Uterus (tissue), 4 donors: ENCODE measurements at places on chromosomes 1 and 21. TPM values are rescaled to one million over a fixed set of nuclear protein-coding genes. Genes with fewer than 3 reads are reported as not detected.

GRCh38 chr21:41614511-41614910 lies 106.6 kb upstream of the TMPRSS2 start:
- H3K4me3 ChIP-seq = no peak overlapping the region
- no peaks in the 10 kb centered on the region for H3K27me3 ChIP-seq
- H3K4me1 ChIP-seq = no peaks in the 10 kb centered on the region
- no peak overlapping the region for H3K27ac ChIP-seq
- DNase-seq = no peak

DNA sequence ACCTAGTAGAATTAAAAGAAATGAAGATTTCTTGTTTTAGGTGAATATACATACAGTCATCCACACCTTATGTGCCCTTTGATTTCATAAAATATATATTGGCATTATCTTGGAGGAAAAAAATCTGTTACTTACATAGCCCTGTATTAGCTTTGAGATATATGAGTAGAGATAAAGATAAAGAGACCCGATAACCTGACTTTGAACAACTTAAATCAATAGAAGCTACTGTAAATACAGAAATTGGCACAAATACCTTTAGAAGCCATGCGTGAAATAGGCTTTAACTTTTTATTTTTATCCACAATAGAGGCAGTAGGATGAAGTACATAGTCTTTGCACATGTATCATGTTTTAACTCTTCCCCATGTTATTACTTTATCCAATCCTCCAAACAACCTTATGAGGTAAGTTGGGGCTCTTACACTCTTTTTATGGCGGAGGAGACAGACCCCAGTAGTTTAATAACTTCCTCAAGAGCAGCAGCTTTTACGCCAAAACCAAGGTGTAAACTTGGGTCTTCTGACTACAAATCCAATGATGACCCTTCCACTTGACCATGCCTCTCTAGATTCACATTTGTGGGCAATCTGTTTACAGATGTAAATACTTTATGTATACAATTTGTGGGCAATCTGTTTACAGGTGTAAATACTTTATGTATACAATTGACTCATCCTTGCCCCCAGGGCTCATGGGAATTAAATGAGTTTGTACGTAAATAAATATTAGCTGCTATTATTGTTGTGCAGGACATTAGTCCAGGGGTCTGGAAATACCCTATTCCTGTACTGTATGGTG lies 2.1 kb downstream of the CD55 start:
- H3K4me1 ChIP-seq = no peaks in the 10 kb centered on the region
- no peak overlapping the region for H3K4me3 ChIP-seq
- H3K27me3 ChIP-seq = no peaks in the 10 kb centered on the region
- no peaks in the 10 kb centered on the region for H3K36me3 ChIP-seq
- no peak overlapping the region for H3K27ac ChIP-seq

GRCh38 chr1:36771240-36771639 lies 263.1 kb downstream of the GRIK3 start:
- H3K27ac ChIP-seq = no peak overlapping the region
- no peaks in the 10 kb centered on the region for H3K36me3 ChIP-seq
- H3K4me3 ChIP-seq = no peak overlapping the region
- H3K27me3 ChIP-seq = no peaks in the 10 kb centered on the region

Gene OR2T35
- not detected for total RNA-seq

DNA sequence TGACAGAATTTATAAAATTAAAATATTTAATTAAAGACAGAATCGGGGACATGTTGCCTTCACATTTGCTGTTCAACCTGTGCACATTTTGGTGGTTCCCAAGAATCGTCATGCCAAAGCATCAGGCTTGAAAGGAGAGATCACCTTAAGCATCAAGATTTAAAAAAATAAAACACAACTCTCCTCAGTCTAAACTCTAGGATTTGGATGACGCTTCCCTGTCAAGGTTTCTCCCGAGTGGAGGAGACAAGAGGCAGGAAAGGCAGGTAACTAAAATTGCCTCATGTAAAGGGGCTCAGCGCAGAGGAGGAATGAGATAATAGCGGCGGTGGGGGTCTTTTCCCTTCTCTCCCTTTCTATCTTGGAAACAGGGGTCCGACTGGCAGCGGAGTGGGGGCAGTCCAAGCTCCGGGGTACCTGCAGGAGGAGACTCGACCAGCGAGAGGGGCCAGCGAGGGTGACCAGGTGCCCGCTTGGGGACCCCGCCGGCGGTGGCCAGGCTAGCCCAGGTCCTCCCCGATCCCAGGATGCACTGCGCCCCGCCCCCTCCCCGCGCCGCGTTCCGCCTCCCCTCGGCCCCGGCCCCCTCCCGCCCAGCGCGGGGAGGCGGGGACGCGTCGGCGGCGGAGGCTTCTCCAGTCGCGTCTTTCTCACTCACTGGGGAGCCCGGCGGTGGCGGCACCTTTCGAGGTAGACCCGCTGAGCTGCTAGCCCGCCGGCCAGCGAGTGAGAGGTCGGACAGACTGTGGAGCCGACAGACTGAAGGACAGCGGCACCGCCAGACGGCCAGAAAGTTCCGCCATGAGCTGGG lies at the start of gene FNBP1L:
Gene FNBP1L, plus strand, starts transcription at position 638 of the 811 bp plus-strand sequence. Its CDS starts 164 bp downstream, at position 802.
- no peaks in the 10 kb centered on the region for H3K36me3 ChIP-seq
- peak within 1 kb of the TSS; percentile 97 for H3K4me3 ChIP-seq
- H3K27me3 ChIP-seq = no peaks in the 10 kb centered on the region

Gene VAMP3
- 67.1 TPM for total RNA-seq

DNA sequence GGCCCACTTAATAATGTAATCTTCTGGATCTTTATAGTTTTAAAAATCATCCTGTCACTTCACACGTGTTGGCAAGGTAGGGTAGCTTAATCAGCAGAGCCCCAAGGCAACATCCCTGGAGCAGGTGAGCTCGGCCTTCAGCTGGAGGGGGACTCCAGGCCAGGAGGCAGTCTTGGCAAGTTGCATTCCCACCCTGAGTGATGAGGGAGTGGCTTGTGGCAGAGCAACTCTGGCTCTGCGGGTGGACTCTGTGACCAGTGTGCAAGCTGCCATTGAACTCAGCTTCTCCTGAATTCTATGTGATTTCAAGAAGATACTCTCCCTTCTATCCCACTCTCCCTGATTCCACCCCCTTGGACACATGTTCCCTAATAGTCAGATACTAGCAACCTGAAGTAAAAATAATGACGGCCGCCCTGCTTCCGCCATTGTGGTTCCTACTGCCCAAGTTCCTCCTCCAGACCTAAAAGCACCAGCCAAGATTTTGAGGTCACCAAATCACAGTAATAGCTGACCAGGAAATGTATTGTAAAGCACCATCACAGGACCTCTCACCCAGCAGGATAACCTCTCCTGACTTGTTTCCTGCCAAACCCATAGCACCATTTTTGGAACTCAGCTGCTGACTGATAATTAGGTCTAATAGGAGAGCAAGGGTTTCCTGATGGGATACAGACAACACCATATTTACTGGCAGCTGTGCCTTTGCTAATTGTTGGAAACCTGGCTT lies 11.5 kb upstream of the LYST start:
- H3K27me3 ChIP-seq = no peaks in the 10 kb centered on the region
- no peaks in the 10 kb centered on the region for H3K36me3 ChIP-seq
- H3K4me3 ChIP-seq = no peak overlapping the region
- no peak for DNase-seq

Gene FALEC
- total RNA-seq = 1.0 TPM

Gene KIF2C
- 0.64 TPM for total RNA-seq

- H3K4me1 ChIP-seq = no peaks in the 10 kb centered on the region
- H3K27me3 ChIP-seq = no peaks in the 10 kb centered on the region
- H3K4me3 ChIP-seq = no peak overlapping the region
- DNase-seq = no peak
- no peaks in the 10 kb centered on the region for H3K36me3 ChIP-seq
- H3K27ac ChIP-seq = no peak overlapping the region
Observed at GRCh38 chr1:116573431-116574095, 2.7 kb upstream of the CD58 start.

DNA sequence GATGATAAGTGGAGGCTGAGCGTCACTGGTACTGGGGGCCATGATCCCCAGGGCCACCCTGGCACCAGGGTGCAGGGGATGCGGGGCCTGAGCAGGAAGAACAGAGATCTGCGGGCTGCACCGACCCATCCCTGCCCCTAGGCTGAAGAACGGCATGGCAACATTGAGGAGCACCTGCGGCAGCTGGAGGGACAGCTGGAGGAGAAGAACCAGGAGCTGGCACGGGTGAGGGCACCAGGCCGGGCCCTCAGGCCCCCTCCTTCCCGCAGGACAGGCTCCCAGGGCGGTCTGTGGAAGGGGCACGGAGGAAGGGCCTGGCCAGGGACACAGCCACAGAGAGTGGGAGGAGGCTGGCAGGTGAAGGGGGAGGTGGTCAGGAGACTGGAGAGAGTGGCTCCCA lies 21.8 kb downstream of the PPFIA4 start:
- H3K36me3 ChIP-seq = no peaks in the 10 kb centered on the region
- H3K27ac ChIP-seq = no peak overlapping the region
- DNase-seq = no peak
- H3K27me3 ChIP-seq = no peaks in the 10 kb centered on the region
- H3K4me1 ChIP-seq = no peaks in the 10 kb centered on the region

DNA sequence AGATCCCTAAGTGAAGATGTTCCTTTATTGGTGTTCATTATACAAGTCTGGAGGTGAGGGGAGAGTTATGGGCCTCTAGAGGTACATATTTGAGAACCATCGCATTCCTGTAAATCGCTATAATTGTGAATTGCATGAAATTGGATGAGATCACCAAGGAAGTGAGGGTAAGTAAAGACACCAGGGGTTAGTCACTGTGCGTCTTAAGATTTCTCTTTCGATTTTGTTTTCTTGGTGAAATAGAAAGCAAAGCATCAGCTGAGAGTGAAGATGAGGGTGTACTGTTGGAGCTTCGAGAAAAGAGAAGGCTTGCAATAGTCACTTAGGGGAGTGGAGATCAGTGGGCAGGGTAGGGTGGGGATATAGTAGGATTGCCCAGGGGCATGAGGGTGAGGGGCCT lies 82.1 kb downstream of the RAVER2 start:
- no peak overlapping the region for H3K4me3 ChIP-seq
- H3K27ac ChIP-seq = no peak overlapping the region
- DNase-seq = no peak
- no peaks in the 10 kb centered on the region for H3K4me1 ChIP-seq

GRCh38 chr1:213291526-213291925 lies 240.5 kb downstream of the RPS6KC1 start:
- no peaks in the 10 kb centered on the region for H3K4me1 ChIP-seq
- H3K27ac ChIP-seq = no peak overlapping the region
- no peak overlapping the region for H3K4me3 ChIP-seq
- DNase-seq = no peak
- no peaks in the 10 kb centered on the region for H3K36me3 ChIP-seq

DNA sequence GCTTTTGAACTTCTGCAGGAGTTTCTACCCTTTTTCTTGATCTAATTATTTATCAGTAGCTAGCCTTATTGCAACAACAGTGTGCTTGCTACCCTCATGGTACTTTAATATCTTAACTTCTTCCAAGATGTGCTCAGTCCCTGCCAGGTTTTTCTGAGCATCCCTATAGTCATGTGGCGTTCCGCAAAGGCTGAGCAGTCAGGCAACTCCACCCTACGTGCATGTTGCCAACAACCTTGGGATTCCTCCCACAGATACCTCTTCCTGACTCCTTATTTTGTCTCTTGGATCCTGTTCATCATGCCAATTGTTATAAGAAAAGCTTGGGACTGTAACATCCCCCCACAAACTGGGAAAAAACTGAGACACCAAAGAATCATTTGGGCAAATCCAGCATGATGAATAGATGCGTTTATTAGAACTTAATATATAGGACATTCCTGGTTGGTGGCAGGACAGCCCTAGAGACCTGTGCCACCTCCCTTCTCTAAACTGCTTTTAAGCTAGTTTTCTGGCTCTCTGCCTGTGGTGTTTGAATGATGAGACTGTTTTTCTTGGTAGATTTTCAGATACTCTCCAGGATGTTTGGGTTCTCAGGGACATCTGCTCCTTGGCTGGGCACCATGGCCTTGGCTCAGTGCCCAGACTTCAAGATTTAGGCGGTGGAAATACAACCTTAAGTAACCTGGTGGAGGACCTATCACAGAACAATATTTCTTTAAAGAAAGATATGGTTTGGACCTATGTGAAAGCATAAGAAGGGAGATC lies 27.1 kb upstream of the KCTD3 start:
- DNase-seq = no peak
- H3K27me3 ChIP-seq = no peaks in the 10 kb centered on the region
- H3K4me3 ChIP-seq = no peak overlapping the region
- no peaks in the 10 kb centered on the region for H3K36me3 ChIP-seq
- H3K27ac ChIP-seq = no peak overlapping the region
- no peaks in the 10 kb centered on the region for H3K4me1 ChIP-seq

GRCh38 chr1:172252321-172252720 lies 168.2 kb upstream of the C1orf105 start:
- no peaks in the 10 kb centered on the region for H3K36me3 ChIP-seq
- H3K27ac ChIP-seq = no peak overlapping the region
- H3K27me3 ChIP-seq = no peaks in the 10 kb centered on the region
- H3K4me1 ChIP-seq = no peaks in the 10 kb centered on the region
- no peak overlapping the region for H3K4me3 ChIP-seq

DNA sequence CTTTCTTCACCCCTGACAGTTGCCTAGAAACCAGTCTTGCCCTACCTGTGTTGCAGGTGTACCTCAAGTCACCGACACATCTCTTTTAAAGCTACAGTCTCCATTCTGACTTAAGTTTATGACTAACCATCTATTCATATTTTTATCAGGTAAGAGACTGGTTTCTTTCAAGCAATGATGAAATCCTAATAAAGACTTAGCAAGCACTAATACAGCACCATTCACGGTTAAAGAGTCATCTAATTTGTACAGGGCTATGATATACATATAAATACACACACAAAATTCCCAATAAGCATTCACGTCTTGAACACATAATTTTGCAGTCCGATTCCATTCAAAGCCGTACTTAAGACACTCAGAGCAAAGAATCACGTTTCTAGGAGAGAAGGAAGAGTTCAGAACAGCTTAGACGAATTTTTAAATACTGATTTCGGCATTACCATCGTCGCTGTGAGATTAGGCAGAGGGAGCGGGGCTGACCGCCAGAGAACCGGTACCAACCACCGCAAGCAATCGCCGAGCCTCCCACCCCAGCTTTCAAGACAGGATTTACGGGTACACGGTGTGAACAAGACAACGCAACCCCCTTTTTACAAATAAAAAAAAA lies 943 bp downstream of the ERRFI1 start:
- H3K27me3 ChIP-seq = no peaks in the 10 kb centered on the region
- no peak for DNase-seq
- no peaks in the 10 kb centered on the region for H3K36me3 ChIP-seq
- H3K27ac ChIP-seq = peak overlapping the region; percentile 94
- H3K4me3 ChIP-seq = peak overlapping the region; percentile 62

Gene SSBP3
- 25.8 TPM for total RNA-seq

DNA sequence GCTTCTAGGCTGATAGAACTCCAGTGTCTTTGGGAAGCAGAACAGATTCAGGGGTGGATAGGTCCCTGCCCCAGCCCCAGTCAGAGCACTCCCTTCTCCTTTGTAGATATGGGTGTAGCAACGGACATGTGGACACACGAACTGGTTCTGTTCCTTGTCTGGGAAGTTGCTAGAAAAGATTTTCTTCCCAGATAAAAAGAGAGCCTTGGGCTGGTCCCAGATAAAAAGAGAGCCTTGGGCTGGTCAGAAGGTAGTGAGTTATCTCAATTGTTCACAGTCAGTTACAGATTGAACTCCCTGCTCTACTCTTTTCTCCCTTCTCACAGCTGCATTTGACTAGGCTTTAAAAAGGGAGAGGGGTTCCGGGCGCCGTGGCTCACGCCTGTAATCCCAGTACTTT lies 7.4 kb upstream of the EFNA1 start:
- no peak overlapping the region for H3K4me3 ChIP-seq
- DNase-seq = no peak
- no peaks in the 10 kb centered on the region for H3K4me1 ChIP-seq
- H3K36me3 ChIP-seq = no peaks in the 10 kb centered on the region
- no peak overlapping the region for H3K27ac ChIP-seq
